ENCODE measurements at places on chromosomes 12 and 14.

DNA sequence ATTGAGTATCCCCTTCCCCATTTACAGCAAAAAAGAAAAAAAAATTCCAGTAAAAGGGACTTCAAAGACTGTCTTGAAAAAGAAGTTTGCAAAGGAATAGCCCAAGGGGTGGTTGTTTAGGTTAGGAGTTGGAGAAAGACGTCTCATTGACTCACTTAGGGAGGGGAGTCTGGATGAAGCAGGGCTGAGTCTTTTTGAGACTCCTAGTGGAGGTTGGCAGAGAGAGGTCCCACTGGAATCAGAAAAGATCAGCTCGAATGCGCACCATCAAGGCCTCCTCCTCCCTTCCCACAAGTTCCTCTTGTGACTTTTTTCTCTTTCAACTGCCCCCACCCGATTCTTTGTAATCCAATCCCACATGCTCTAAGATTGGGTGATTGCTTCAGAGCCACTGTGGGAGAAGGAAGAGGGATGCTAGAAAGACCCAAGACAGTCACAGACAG is 1.9 kb downstream of the ARHGEF40 start:
- DNase-seq = peak; percentile 94

DNA sequence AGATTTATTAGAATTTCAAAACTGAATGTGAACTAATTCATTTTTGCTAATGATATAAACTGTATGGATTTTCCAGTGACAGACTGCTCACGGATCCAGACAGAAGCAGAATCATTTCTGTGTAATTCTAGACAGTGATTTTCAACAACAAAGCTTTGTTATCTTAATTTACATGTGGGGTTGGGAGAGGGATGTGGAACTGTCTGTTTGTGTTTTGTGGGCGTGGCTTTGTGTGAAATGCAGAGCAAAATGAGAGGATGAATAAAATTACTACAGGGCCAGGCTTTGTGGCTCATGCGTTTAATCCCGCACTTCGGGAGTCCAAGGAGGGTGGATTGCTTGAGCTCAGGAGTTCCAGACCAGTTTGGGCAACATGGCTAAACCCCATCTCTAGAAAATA is 834.7 kb downstream of the GALC start:
- DNase-seq = no peak

GRCh38 chr14:29637411-29637810 is 290.2 kb downstream of the PRKD1 start:
- no peak for DNase-seq

DNA sequence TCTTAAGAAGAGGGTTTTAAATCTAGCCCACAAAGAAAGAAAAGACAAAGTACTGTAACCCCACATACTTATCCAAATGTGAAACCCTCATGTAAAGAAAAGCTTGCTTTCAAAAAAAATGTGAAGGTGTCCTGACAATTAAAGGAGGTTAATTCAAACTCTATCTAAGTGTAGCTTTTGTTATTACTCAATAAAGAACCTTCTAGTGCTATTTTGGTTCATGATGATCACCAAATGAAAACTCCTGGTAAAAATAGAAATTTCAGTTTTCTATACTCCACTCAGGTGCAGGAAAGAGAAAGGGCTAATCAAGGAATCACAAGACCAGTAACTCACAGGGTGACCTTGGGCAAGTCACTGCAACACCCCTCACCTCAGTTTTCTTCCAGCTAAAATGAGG is 1.6 kb downstream of the STAB2 start:
- DNase-seq = no peak

DNA sequence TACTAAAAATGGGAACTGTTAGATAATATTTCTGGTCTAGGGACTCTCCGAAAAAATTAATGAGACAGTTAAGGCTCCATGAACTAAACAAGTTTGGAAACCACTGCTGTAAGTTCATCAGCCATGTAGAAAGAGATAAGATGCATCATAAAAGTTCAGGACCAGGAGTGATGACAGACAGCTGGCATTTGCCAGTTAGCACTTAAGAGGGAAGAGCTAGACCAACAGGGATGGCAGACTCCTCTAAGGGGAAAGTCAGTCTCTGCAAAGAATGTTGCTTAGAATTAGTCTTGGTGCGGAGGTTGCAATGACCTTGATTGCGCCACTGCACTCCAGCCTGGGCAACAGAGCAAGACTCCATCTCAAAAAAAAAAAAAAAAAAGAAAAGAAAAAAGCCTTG is 129.4 kb downstream of the SYNE2 start:
- DNase-seq = no peak

- peak; percentile 43 for DNase-seq
Observed at GRCh38 chr12:14981049-14981448, 8.2 kb downstream of the PDE6H start.

DNA sequence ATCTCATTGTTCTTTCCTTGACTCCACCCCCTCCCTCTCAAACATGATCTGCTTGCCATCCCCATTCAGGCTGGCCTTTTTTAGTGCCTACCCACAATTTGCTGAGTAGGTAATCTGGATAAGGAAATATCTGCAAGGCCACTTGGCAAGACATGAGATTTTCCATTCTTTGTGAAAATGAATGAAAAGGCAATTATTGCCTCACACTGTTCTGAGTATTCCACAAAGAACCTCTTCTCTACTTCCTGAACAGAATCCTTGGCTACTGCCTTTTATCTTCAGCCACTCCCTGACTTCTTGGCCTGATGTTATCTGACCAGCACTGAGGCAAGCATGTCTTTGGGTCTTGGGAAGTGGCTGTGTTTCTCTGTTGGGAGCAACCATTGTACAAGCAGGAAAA is 263.2 kb upstream of the ATP2B1 start:
- no peak for DNase-seq

DNA sequence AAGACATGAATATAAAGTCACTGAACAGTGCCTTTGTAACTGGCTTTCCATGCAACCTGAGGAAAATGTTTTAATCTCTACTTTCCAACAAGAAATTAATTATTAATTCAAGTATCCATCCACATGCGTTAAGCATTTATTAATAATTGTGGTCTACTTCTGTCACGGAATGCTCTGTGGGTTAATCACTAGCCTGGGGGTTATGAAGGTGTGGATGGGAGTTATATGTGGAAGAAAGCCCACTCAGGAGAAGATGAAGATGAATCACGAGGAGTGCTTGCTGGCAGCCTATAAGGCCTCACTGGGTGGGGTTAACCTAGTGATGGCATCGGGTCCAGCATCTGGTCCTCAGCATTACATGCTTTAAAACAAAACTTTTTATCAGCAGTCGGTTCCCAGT is 99.5 kb upstream of the AVPR1A start:
- no peak for DNase-seq

DNA sequence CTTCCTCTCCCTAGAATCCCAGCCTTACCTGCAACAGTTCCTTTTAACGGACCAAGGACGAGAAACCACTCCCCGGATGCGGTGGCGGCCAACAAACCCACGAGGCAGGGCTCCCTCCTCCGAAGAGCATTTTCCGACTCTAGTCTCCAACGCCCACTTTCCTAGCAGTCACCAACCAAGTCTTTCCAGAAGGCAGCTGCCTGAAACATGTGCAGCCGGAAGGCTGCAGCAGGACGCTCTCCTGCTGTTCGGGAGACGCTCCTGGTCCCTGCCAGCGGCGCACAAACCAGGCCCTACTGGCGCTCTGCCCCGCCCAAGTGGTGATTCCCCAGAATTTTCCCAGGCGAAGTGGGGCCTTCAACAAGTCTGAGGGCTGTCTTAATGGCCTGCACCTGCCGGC is 21.1 kb upstream of the ADAM20 start:
- no peak for DNase-seq

DNA sequence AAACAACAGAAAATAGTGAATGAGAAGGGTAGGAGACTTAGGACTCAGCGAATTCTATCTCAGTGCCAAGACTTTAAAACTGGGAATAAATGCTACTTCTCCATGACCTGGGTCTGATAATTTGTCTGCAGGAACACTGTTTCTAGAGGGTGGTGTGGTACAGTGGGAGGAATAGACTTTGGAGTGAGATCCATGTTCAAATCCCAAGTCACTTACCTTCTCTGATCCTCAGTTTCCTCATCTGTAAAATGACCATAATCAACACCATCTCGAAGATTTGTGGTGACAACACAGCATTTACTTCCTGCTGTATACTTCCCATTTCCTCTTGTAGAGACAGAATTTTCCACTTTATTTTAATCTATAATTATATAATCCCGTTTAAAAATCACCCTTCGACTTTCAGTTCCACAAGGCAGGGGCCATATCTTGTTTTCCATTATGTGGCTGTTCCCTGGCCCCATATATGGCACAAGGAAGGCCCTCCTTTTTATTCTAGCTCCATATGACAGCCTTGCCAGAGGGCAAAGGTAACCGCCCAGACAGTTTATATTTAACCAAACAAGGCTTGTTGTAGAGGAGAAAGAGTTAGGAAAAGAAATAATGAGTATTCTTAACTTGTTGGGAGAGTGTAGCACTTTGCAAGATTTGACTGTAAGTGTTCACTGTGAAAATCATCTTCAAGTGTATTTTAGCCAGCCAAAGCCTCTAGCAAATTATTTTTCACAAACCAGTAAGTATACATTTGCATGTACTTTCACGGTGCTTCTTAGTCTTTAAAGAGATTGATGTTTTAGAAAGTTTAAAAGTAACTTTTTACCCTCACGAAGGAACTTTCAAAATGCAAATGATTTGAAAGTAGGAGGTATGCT is 243.1 kb downstream of the AKAP6 start:
- DNase-seq = no peak

DNA sequence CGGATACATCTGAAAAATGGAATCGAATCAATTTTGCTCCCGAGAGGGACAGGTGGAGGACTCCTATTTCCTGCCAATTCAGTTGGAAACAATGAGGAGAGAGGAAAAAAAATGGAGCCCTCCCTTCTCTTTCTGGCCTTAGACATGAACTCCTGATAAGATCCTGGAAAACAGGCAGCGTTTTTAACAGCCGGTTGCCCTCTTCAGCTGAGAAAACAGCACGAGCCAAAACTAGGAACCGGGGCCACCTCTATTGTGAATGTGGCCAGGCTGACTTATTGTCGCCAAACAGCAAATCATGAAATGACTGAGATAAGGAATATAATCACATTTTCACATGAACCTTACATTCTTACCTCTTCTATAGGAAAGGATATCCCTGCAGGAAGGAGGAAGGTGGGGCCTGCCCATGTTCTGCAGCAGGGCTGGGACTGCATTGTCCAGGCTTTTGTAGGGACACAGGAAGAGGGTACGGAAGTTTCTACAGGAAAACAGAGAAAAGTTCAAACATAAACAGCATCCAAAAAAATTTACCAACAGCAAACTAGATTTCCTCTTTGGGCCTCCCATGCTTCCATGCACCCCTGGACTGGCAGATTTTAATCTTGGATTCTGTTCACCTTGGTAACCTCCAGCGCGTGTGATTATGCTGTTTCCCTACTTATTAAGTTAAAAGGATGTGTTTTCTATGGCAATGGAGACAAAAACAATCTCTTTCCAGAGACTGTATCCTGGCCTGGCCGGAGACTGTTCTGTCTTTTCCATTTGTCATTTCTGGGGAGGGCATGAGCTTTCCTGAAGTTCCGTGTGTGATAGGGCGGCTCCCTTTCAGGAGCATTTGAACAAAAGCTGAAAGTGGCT is 29.0 kb upstream of the ELK3 start:
- no peak for DNase-seq

GRCh38 chr14:55071870-55072640 is 20.6 kb downstream of the MAPK1IP1L start:
- no peak for DNase-seq

DNA sequence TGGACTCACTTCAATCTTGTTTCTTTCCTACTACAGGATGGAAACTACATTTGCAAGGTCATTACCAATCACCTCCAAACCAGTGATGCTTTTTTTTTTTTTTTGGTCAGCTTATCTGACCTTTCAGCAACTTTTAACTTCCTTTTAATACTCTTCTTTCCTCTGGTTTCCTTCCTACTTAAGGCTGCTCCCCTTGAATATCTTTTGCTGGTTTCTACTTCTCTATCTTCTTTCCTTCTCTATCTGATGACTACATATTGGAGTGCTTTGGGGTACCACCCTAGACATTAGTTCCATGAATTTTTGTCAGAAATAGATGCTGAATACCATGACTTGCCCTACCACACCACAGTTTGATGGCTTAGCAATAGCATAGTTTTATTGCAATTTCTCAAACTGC is 197.7 kb upstream of the DDHD1 start:
- DNase-seq = no peak

DNA sequence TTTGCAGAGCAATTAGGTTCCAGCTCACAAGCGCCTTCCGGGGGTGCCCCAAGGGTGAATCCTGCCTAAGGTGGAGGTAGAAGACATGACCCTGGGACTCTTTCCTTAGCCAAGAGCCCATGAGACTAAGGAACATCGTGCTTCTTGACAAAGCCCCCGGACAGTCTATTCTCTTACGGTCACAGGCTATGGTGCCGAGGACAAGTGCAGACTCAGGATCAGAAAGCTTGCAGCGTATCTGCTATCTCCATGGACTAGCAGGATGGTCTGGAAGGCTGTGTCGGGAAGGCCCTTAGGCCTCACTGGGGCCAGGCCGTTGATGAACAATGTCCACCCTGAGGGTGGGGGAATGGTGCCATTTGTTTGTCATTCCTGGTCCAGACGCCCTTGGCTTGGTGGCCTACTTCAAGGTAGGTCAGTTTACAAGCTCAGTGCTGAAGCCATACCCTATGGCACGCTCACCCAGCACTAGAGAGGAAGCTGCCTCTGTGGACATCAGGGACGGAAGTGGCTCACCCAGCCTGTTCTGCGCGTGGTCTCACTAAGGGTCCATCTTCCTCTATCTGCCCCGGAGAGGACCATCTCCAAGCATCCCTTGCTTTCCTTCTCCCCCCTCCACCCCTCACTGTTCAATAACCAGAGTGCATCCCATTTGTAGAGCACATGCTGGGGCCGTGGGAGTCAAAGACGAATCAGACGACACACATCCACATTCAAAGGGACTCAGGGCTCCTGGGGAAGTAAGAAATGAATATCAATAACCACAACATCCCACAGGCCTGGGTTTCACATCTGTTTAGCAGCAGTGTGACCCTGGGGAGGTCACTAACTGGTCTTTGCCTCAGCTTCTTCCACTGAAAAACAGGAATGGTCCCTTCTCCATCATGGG is 45.0 kb upstream of the IQSEC3 start:
- no peak for DNase-seq

DNA sequence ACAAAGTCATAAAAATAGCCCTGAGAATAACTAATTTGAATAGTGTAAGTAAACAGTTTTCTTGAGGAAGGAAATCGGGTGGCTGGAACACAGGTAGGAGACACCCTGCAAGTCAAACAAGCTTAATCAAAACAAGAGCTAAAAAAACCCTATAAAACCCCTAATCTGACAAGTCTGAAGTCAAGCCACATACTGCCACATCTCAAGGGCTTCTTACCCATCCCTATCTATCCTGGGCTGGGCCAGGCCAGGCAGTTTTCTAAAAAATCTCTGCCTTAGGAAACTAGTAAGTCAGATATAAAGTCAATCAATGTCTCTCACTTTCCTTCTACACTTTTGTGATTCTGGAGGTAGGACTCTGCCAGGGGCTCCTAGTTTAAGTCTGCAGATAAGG is 15.3 kb downstream of the UBE2N start:
- DNase-seq = no peak

GRCh38 chr14:44895716-44896115 is 66.0 kb downstream of the KLHL28 start:
- DNase-seq = no peak

DNA sequence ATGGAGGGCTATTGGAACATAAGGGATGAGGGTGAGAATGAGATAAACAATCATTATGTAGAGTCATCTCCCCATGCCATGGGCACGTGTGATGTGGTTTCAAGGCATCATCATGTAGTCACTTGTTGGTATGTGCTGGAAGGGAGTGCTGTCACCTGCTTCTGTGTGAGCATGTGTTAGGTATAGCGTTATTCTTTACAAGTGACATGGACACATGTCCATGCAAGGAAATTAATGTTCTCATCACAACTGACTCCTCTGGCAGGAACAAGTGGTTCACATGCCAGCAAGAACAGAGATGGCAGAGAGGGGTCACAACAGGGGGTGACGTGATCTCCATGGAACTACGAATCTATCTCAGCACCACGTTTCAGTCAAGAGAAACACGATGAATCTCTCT is 815.8 kb downstream of the BCL11B start:
- no peak for DNase-seq
